A673 (cell line): ENCODE measurements at places on chromosomes 4 and X. TPM values are rescaled to one million over a fixed set of nuclear protein-coding genes. Genes with fewer than 3 reads are reported as not detected.

DNA sequence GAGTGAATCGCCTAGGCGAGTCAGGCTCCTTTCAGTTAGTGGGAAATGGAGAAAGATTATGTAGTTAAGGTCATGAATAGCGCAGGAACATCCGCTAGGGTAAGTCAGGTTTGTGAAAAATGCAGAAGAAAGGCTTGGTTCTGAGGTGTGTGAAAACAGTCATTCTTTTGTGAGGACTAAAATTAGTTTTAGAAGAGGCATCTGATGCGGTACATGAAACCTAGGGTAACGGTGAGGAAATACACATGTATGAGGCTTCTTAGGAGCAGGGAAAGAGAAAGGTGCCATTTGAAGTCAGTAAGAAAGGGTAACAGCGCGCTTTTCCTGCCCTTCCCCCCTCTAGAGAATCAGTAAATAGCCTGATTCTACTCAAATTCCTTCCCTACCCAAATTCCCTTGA lies 570 bp upstream of the RNF128 start:
- peaks cover 61% of the 10 kb centered on the region for H3K27me3 ChIP-seq
- H3K4me3 ChIP-seq = no peak overlapping the region
- H3K4me1 ChIP-seq = no peaks in the 10 kb centered on the region

DNA sequence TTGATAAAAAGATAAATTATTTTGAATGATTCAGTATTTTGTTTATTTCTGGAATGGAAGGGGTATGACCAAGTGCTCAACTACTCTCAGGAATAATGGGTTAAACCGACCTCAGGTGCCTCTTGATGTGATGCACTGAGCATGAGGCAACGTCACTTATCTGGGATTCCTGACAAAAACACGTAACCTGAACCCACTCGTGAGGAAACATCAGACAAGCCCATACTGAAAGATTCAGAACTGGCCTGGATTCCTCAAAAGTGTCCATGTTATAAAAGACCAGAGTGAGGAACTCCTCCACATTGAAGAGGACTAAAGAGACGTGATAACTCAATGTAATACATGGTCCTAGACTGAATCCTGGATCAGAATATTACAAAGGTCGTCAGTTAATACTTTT lies 144.0 kb downstream of the FNIP2 start:
- no peak overlapping the region for H3K4me3 ChIP-seq
- H3K4me1 ChIP-seq = peaks cover 22% of the 10 kb centered on the region
- H3K36me3 ChIP-seq = no peaks in the 10 kb centered on the region
- H3K27me3 ChIP-seq = no peaks in the 10 kb centered on the region
- H3K27ac ChIP-seq = no peak overlapping the region

Gene UGT2B10
- not detected in 2 replicates for total RNA-seq

GRCh38 chr4:99038213-99038612 lies 42.7 kb downstream of the METAP1 start:
- peaks cover 29% of the 10 kb centered on the region for H3K36me3 ChIP-seq
- no peaks in the 10 kb centered on the region for H3K27me3 ChIP-seq
- H3K4me3 ChIP-seq = no peak overlapping the region

- no peaks in the 10 kb centered on the region for H3K27me3 ChIP-seq
- peak; percentile 75 for DNase-seq
- H3K4me3 ChIP-seq = no peak overlapping the region
Observed at GRCh38 chrX:143853488-143853887, 30.4 kb upstream of the UBE2NL start.
